Common myeloid progenitor, CD34-positive (primary cell): ENCODE measurements at places on chromosomes 6 and 20.

GRCh38 chr6:33700391-33701050, 11.0 kb downstream of the UQCC2 start:
- DNase-seq: peak; percentile 86

DNA sequence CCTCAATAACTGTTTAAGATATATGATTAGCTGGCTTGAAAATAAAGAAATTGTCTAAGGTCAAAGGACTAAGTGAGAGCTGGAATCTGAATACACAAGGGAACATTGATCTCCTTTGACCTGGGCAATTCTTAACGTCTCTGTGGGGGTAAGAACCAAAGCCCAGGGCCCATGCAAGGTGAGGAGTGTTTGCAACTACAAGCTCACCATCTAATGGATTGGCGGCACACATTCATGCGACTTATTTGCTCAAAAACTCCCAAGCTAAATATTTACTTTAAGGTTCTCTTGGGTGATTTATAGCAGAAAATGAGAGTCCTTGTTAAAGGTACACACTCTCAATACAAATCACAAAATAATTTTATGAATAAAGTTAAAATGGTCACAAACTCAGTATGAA, 392.0 kb upstream of the FLRT3 start:
- no peak for DNase-seq

DNA sequence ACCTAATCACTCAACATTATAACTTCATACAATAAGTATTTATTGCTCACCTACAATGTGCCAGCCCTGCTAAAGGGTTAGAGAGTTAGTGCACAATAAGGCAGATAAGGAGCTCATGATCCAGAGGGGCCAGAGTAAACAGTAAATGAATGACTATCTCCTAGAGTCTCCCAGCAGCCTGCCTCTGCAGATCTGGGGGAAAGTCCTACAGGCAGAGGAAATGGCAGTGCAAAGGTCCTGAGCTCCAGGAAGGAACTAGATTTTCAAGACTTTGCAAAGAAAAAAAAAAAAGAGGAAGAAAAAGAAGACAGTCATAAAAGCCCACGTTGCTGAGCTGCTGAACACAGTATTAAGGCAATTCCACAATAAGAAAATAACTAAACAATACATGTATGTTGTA, 160.1 kb downstream of the SIM1 start:
- no peak for DNase-seq

DNA sequence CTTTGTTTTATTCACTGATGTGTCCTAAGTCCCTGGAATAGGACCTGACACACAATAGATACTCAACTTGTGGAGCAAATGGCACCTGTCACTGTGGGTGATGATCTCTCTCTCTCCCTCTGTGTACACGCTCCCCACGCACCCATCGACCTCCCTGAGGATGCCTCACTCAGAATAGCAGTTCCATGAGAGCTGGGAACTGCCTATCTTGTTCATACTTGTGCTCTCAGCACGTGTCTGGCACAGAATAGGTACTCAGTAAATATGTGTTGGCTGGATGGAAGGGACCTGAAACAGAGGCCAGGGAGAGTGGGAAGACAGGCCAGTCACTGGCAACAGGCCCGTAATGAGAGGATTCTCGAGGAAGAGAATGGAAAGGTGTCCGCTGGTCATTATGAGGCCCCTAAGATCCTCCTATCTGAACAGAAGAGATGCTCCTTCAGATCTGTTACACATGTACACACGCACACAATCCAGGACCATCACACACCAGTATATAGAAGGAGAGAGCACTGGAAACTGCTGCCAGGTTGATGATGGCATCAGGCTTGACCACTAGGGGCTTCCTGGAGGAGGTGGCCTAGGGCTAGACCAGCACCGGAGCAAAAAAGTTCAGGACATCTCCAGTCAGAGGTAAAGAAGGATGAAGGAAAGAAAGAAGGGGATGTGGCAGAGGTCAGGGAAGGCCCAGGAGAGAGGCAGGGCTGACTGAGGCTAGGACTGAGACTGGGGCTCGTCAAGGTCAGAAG, 30.9 kb downstream of the VEGFA start:
- no peak for DNase-seq

GRCh38 chr6:163536770-163537169, 122.3 kb downstream of the QKI start:
- DNase-seq: no peak

GRCh38 chr6:128131036-128131435, 230.2 kb upstream of the THEMIS start:
- DNase-seq: no peak

- DNase-seq: no peak
These were observed 215.2 kb downstream of the NFATC2 start for GRCh38 chr20:51327251-51327841.

DNA sequence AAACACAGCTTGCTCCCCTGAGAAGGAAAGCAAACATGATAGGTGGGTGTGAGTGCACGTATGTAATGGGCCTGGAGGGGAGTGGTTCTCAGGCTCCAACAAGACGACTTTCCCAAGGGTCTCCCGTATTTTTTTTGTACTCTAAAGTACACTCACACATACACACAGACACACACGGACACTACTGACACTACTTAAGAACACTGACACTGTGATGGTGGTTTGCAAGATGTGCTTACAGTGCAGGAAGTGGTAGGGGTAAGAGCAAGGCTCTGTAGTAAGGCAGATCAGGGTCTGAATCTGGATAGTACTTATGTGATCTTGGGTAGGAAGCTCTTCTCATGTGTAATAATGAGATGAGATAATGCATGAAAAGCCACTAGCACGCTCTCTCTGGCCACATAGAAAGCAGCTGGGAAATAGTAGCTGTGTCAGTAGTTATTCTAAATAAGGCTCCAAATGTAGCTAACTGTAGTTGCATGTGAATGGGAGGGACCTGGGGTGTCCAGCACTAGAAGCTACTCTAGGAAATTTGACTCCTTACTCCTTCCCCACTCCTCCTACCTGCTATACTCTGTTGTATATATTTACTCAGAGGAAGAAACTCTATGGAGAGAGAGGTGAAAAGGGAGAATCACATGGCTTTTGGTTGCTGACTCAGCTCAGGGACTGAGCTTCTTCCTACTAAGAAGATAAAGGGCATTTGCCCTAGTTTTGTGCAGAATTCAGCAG, 8.4 kb upstream of the ZBTB24 start:
- peak; percentile 55 for DNase-seq

DNA sequence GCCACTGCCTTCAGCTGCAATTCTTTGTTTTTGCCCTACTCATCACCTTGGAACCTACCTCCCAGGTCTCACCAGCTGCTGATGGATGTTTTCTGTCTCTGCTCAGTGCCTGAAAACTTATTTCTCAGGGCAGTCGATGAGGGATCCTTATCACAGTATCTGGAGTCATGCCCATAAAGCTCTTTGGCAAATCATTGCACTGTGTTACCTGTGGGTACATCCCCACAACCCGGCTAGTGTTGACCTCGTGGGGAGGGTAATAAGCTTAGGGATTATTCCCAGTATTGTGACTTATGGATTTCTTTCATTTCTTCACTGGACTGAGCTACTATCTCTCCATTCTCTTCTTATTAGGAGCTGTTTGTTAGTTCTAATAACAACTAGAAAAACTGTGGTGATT, 91.7 kb downstream of the ELOVL5 start:
- DNase-seq: no peak

GRCh38 chr6:164208371-164208770, 793.9 kb downstream of the QKI start:
- DNase-seq: no peak

DNA sequence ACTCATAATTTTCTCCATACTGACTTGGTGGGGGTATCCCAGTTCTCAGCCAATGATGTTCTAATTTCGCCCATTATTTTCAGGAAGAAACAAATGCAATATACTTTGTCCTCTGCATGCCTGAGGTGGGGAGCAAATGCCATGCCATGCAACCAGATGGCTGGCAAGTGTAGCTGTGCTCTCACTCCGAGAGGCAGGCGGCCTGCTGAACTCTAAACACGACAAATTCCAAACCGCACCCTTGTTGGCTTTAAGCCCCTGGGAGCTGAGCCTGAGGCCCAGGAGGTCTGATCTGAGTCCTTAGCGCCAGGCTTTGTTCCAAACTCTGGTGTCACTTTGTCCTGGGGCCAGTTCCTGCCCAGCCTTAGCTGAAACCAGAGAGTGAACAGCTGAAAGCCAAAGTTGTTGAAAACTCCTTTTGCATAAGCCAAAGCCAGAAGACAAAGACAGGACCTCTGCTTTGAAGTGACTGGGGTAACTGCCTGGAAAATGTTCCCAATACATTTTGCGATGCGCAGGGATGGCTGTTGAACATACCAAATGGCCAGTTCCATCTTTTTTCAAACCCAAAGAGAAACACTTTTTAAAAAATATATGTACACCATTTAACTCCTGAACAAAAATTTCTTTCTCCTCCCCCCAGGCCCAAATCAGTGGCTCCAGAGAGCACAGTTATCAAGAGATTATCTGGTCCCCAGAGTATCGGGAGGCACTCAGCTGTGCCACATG, 46.2 kb downstream of the TTI1 start:
- DNase-seq: no peak

DNA sequence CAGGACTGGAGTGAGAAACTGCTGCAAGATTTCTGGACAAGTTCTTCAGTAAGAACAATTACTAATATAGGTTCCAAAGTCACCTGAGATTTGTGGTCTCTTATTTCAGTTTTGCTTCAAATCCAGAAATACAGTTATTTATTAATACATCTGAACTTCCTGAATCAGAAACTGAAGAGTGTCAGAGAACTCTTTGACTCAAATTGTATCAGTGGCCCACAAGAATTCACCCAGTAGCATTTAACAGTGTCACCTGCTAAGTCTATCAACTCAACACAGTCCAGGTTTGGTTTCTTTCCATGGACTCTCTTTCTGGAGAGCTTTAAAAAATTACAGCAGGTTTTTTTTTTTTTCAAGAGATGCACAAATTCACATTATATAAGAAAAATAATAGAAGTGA, 18.8 kb upstream of the NHSL1 start:
- DNase-seq: no peak

- no peak for DNase-seq
These were observed 4.8 kb downstream of the CCDC28A start for GRCh38 chr6:138778331-138778730.

GRCh38 chr6:109503327-109504224, 20.6 kb upstream of the ZBTB24 start:
- no peak for DNase-seq

- peak; percentile 41 for DNase-seq
These were observed 21.6 kb downstream of the DSE start for GRCh38 chr6:116392132-116393013.

DNA sequence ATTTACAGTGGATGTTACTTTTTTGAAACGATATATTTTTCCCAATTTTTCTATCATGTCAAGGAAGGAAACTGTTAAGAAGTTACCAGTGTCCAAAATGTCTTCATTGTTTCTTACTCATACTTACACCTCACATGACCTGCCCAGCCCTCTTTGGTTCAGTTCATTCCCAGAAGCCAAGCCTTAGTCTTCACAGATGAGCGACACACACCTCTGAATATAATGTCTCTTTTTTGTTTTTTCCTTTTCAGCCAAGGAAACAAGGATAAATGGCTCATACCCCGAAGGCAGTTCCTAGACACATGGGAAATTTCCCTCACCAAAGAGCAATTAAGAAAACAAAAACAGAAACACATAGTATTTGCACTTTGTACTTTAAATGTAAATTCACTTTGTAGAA, 225.2 kb downstream of the SMOC2 start:
- no peak for DNase-seq

DNA sequence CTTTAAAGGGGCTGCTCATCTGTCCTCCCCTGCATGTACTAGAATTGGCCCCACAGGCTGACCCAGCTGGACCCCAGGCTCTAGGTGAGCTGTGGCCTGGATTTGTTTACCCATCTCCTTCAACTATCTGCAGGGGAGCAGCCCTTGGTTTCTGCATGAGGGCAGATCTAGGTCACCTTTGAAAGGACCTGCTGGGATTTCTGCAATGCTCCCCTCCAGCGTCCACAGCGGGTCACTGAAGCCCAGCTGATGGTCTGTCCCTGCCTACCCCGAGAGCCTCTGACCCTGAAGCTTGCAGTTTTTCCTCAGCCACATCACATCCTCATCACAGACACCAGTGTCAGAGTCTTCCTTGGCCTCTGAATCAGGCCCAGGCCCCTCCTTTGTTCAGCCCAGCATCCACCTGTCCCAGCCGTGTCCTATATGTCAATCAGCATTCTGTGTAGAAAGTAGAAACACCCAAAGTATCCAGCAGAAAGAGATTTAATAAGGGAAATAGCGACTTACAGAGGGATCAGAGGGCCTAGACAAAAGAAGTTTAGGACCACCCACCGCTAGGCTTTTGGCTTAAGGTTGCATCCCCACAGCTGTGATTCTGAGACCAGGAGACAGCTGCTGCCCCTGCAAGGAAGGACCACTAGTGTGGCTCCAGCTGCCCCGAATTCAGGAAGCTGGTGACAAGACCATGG, 243.1 kb downstream of the LRFN2 start:
- DNase-seq: no peak

GRCh38 chr6:6474170-6474920, 114.2 kb upstream of the LY86 start:
- DNase-seq: no peak

DNA sequence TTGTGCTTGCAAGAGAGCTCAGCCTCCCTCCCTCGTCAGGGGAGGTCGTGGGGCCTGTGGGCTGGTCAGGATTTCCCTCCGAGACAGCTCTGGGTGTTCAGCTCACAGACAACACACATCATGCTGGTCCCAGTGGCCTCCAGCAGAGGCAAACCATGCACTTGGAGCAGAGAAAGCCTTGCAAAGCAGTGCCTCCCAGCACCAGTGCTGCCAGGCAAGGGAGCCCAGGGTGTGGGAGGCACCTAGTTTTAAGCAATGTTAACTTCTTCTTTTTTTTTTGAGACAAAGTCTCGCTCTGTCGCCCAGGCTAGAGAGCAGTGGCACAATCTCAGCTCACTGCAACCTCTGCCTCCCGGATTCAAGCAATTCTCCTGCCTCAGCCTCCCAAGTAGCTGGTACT, 34.0 kb upstream of the INSM1 start:
- no peak for DNase-seq

- DNase-seq: no peak
These were observed 24.4 kb downstream of the TBC1D32 start for GRCh38 chr6:121309768-121310469.

GRCh38 chr6:155509743-155510475, 54.3 kb upstream of the NOX3 start:
- no peak for DNase-seq

- no peak for DNase-seq
These were observed 3.7 kb downstream of the TJAP1 start for GRCh38 chr6:43481075-43481474.

DNA sequence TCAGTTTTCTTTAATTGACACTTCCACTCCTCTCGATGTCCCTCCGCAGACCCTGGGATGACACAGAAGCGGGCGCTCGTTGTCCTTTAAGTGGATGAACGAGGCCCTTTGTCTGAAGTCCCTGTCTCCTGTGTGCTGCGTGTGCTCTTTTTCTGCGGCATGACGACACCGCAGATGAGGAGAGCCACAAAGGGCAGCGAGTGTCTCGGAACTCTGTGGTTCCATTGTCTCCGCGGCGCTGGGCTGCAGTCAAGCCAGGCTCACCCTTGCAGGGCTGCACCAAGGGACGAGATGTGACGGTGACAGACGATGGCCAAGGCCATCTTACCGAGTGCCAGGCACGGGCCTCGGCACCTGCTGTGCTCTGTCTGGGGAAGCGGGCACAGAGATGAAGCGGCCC, 10.6 kb downstream of the PRR18 start:
- DNase-seq: no peak
